Cardiac muscle cell (in vitro differentiated cells and primary cell): ENCODE measurements at places on chromosomes 12 and 14. TPM values are rescaled to one million over a fixed set of nuclear protein-coding genes. Genes with fewer than 3 reads are reported as not detected.

Gene PLXNC1
- polyA plus RNA-seq, result 2.9 and 3.3 TPM in 2 replicates

Gene KLRK1
- polyA plus RNA-seq, result 0.15 TPM in 1 of 2 replicates, not detected in the other

Gene P2RX7
- 0.65 and 0.79 TPM in 2 replicates for polyA plus RNA-seq

Gene RPAP3
- 44.3 and 60.8 TPM in 2 replicates for polyA plus RNA-seq

Gene SLC10A1
- polyA plus RNA-seq, result not detected in 2 replicates

Gene ATP2A2
- 300 and 400 TPM in 2 replicates for polyA plus RNA-seq

Gene PCED1B
- 0.45 and 0.92 TPM in 2 replicates for polyA plus RNA-seq

Gene CLEC12A
- not detected in 2 replicates for polyA plus RNA-seq

Gene HOXC11
- polyA plus RNA-seq, result not detected in 2 replicates

Gene GALNT8
- polyA plus RNA-seq, result 4.2 and 5.5 TPM in 2 replicates

Gene KCNH3
- 0.14 and 0.34 TPM in 2 replicates for polyA plus RNA-seq

Gene KLRC3
- polyA plus RNA-seq, result 0.15 TPM in 1 of 2 replicates, not detected in the other
